Gastrocnemius medialis (tissue), 4 donors: ENCODE measurements at places on chromosomes 13 and 19. TPM values are rescaled to one million over a fixed set of nuclear protein-coding genes. Genes with fewer than 3 reads are reported as not detected.

DNA sequence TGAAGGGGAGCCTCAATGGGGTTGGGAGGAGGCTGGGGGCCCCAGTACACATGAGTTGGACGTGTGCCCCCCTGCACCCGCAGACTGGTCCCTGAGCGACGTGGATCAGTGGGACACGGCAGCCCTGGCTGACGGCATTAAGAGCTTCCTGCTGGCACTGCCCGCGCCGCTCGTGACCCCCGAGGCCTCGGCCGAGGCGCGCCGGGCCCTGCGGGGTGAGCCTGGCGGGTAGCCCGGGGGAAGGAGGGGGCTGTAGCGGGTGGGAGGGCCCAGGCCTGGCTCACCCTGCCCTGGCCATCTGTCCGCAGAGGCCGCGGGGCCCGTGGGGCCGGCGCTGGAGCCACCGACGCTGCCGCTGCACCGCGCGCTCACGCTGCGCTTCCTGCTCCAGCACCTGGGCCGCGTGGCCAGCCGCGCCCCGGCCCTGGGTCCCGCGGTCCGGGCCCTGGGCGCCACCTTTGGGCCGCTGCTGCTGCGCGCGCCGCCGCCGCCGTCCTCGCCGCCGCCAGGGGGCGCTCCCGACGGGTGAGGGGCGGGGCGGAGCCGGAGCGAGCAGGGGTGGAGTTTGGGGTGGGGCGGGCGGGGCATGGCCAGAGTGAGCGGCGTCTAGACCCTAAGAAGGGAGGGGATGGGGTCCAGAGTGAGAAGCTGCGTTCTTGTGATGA lies 8.1 kb downstream of the PIK3R2 start:
- H3K4me3 ChIP-seq: peak overlapping the region; percentile 44
- peaks cover 40% of the 10 kb centered on the region for H3K36me3 ChIP-seq
- no peak for DNase-seq
- H3K27ac ChIP-seq: peak overlapping the region; percentile 76

GRCh38 chr19:38781058-38781457 lies 7.7 kb upstream of the LGALS7 start:
- no peak for DNase-seq
- no peaks in the 10 kb centered on the region for H3K4me1 ChIP-seq
- no peak overlapping the region for H3K4me3 ChIP-seq
- no peaks in the 10 kb centered on the region for H3K27me3 ChIP-seq
- no peaks in the 10 kb centered on the region for H3K36me3 ChIP-seq

DNA sequence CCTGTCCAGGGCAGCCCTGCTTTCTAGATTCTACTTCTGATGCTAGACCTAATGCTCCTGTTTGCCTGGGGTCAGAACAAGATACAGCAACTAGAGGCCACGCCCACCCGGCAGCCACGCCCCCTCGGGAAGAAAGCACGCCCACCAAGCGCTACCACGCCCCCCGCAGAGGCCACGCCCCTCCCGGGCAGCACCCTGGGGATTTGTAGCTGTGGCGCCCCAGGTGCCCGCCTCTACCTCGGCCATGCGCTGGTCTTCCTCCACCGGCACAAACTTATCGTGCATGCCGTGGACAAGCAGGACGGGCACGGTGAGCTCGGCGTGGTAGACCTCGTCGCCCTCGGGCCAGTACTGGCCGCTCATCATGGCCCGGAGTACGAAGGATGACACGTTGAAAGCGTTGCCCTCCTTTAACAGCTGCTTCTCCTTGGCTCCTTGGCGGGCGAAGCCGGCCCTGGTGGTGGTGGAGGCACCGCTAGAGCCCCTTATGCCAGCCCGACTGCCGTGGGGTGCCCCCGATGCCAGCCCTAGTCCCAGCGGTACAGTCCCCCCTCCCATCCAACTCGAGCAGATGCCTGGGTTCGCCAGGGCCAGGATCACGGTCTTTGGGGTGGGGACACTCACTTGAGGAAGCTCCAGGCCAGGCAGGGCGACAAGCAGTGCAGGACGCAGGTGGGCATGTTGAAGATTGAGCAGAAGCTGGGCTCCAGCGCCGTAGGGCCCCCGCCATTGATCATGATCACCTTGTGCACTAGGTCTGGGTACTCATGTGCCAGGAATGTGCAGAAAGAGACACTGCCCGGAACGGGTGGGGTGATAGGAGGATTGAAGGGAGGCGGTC lies 9.0 kb downstream of the ABHD8 start:
- no peaks in the 10 kb centered on the region for H3K4me1 ChIP-seq
- no peaks in the 10 kb centered on the region for H3K27me3 ChIP-seq
- H3K36me3 ChIP-seq: no peaks in the 10 kb centered on the region
- DNase-seq: no peak
- no peak overlapping the region for H3K4me3 ChIP-seq
- no peak overlapping the region for H3K27ac ChIP-seq

DNA sequence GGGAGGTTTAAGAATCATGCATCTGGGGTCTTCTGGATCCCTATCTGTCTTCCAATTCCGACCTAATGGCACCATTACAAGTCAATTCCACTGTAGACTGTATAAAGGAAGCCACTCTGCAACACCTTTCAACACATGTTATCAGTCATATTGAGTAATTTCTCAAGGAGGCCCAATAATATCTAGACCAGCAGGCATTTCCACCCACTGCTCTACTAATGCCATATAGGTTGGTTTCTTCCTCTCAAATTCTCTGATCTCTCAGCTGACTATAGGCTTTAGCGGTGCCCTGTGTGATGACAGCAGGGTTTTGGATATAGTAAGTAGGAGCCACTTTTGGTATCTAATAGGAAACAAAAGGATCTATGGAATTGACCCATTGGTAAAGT lies 12.4 kb upstream of the ITM2B start:
- no peak for DNase-seq
- H3K27ac ChIP-seq: peak overlapping the region; percentile 64
- H3K4me1 ChIP-seq: no peaks in the 10 kb centered on the region
- no peak overlapping the region for H3K4me3 ChIP-seq
- no peaks in the 10 kb centered on the region for H3K36me3 ChIP-seq

DNA sequence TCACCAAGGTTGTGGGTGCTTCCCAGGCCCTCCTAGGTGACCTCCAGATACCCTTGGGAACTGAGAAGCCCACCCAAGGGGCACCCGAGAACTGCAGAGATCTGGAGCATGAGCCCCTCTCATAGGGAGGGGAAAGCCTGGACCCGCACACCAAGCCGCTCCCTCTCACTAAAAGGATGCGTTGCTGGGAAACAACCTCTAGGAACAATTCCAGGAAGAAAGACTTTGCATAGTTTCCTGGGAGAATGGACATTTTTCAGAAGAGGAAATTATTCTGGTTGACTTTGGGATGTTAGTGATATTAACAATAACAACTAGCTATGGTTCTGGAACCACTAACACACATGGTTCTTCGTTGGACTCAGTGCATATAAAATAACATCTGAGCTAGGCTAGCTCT lies 64.6 kb downstream of the SLC7A1 start:
- no peak overlapping the region for H3K4me3 ChIP-seq
- no peak for DNase-seq
- H3K4me1 ChIP-seq: no peaks in the 10 kb centered on the region
- H3K27me3 ChIP-seq: no peaks in the 10 kb centered on the region
- no peak overlapping the region for H3K27ac ChIP-seq

Gene AP1M2
- not detected for total RNA-seq

GRCh38 chr13:76976929-76977328 lies 15.0 kb upstream of the CLN5 start:
- no peak for DNase-seq
- no peak overlapping the region for H3K27ac ChIP-seq

GRCh38 chr13:20546556-20546955 lies 20.4 kb upstream of the IFT88 start:
- no peak overlapping the region for H3K4me3 ChIP-seq
- H3K36me3 ChIP-seq: no peaks in the 10 kb centered on the region
- no peaks in the 10 kb centered on the region for H3K4me1 ChIP-seq
- H3K27ac ChIP-seq: no peak overlapping the region
- no peak for DNase-seq
- H3K27me3 ChIP-seq: no peaks in the 10 kb centered on the region

Gene CHMP2A
- 97.2 TPM for total RNA-seq
